ENCODE measurements at places on chromosomes 11 and 22.

DNA sequence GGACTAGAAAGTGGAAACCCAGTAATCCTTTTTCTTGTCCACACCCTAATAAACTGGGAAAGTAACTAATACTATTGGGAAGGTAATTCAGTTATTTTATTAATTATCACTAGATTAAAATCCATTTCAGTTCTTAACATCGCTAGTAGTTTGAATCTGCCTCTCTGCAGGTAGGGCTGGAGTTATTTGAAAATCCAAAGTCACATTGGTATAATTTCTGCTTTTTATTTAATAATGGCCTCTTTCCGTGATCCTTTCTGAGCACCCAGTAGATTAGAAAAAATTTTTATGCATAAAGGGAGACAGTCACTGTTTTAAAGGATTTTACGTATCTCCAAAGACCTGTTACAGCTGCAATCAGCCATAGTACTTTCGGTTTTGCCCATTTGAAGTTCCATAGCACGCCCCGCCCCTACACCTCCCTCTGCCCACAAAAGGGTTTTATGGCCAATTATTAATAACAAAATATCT lies 605 bp upstream of the COPB1 start:
- peak; percentile 57 for DNase-seq

DNA sequence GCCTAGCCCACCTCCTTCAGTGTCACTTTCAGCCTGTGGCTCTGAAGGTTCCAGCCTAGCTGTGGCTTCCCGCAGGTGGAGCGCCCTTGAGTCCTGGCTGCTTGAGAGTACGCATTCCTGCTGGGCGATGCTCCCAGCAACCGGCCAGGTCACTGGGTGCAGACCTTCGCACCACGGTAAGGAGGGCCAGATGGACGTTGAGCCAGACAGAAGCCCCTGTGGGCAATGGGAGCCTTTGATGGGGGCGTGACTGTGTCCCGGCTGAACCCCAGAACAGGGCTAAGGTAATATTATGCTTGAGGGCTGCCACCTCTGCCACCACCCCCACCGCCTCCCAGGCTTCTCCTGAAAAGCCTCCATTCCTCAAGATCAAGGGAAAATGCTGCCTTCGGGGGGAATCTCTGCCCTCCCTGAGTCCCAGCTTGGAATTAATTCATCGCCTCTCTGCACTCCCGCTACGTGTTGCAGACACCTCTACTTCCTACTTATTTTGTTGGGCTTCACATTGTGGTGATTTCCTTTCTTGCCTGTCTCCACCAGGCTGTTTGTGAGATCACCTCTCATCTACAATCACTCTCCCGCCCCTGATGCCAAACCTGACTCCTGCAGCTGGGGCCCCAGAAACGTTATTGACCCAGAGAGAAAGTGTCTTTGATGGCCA lies 144.9 kb upstream of the NECTIN1 start:
- DNase-seq, result no peak

DNA sequence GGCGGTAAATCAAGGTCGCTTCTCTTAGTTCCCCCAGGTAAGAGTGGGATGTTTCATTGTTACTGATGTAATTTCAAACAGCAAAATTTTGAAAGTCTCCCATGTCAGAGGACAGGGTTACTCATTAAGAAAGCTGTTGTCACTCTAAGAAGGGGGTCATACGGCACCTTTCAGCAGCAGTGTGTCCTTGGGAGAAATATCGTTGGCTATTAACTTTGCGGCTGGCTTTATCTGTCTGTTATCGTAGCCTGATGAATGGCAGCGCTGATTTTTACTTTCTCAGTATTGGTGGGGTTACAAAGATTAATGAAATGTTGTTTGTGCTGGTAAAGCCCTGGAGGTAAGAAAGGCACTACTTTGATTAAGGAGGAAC lies 27.5 kb upstream of the FBXO3 start:
- no peak for DNase-seq

GRCh38 chr11:93577286-93577685 lies 34.1 kb upstream of the SMCO4 start:
- no peak for DNase-seq

DNA sequence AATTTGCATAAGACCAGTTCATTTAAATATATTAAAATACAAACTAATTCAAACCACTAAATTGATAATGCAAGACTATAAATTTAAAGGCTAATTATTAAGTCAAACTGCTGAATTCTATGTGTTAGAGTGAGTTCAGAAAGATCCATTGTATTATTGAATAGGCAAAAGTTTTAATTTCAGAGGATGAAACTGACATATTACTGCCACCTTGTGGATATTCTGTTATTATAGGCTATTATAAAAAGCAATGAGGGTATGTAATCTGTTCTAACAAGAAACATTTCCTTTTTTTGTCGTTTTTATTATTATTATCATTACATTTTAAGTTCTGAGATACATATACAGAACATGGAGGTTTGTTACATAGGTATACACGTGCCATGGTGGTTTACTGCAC lies 20.9 kb upstream of the NAALAD2 start:
- no peak for DNase-seq

DNA sequence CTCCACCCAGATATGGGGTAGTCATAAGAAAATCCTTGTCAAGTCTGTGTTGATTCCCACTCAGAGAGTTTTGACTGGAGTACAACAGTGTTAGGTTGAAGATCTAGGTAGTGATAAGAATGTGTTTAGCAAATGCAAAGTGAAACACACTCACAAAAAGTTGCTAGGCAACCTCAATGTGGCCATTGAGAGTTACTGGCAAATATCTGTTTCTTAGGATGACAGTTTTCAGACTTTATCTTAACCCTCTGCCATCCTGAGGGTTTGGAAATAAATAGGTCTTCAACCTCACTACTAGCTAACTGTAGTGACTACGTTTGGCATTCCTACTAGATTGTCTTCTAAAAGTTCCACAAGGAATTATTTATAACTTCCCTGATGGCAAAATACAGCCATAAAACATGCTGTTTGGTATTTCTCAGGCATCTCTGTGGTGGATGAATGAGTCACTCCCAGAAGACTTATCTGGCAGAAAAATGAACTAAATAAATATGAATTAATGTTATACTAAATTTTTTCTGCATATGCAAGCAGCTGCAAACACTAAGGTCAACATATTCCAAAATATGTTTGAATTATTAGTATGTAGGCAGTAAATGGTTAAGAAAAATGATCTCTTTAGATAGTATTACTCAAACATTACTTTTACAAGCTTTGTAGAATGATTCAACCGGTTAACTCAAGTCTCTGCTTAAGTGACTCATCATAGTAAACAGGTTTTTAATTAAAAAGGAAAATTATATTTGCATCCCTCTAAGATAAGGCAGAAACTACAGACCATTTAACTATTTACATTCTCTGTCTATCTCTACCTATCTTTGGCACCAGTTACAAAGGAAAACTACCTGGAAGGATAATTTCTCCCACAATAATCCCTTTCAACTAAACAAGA lies 17.1 kb upstream of the SYTL2 start:
- no peak for DNase-seq

DNA sequence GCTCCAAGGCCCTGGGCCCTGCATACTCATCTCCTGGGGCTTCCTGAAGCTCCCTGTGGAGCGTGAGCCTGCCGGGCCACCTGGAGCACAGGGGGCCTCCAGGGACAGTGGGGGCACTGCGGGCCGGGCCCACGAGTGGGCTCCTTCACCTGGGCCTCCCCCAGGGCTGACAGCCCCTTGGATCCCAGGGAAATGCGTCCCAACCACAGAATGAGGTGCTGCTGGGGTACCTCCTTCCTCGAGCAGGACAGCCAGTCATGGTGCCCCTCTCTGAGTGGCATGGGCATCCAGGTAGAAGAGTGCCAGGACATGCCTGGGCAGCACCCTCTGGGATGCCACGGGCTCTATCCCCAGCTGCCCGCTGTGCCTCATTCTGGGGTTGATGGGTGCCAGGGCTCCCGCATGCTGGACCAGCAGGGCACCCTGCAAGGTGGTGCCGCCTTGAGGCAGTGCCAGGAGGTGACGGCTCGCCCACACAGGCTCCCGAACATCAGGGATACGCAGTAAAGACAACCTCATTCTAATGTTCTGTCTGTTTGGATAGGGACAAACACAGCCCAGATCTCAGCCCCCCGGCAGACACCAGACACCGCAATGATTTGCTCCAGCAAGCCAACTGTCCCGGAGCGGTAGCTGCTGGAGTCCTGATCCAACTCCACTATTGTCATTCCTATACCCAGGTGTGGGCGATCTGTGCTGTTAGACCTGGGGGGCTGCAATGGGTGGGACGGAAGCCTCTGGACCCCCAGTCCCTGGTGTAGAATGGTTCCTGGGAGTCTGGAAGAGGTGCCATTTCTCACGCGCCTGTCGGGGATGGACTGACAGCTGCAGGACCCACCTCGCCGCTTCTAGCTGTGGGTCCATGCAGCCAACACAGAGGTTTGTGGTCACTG lies 25.8 kb downstream of the KRTAP5-5 start:
- DNase-seq, result peak; percentile 27

DNA sequence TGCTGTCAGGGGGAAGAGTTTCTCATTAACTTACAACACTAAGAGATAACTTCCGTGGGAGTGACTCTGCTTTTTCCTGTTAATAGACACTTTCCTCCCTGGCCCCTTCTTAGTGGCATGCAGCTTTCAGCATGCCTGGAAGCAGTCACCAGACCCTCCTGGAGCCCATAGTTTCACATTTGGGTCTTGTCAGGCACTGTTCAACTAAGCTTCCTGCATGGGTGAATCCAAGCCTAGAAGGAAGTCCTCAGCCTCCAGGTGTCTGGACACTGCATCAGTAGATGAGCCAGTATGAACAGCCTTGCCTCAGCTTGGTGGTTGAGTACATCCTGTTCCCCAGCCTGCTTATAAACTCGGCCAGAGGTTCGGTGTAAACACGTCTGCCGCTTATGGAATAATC lies 68.1 kb downstream of the PPP6R3 start:
- DNase-seq, result no peak
